ENCODE measurements at places on chromosomes 3 and 15. TPM values are rescaled to one million over a fixed set of nuclear protein-coding genes. Genes with fewer than 3 reads are reported as not detected.

DNA sequence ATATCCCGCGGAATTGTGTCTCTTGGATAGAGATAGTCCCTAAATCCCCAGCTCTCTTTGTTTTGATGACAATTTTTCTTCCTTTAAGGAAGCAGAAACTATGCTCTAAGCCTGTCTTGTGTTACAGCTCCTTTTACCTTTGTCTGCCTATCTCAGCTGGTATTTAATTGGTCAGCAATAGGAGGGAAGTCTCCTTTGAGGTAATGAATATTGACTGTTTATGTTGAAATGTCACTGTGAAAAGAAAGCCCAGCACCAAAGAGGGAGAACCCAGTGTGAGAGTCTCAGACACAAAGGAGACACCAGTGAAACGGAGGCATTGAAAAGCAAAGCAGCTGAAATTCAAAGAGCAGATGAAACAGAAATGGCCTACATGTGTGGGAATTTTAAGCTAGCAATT, 372.6 kb downstream of the NR2F2 start:
- no peak overlapping the region for H3K4me3 ChIP-seq
- no peaks in the 10 kb centered on the region for H3K36me3 ChIP-seq
- no peaks in the 10 kb centered on the region for H3K4me1 ChIP-seq
- H3K27me3 ChIP-seq: no peaks in the 10 kb centered on the region

DNA sequence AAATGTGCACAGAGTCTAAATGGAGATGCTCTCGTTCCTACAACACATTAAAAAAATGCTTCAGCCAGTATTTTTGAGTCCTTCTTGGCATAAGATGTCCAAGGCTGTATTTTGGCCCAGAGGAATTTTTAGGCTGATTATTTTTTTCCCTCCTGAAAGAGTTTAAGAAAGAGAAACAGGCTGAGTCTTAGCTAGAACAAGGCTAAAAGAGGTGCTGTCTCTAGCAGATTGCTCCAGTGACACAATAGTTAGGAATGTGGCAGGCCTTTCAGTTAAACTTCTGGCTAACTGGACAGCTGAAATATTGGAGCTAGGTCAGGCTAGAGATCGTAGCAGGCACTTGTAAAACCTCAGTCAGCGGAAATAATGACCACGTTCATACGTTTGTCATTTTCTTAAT, 271.4 kb upstream of the RARB start:
- H3K27me3 ChIP-seq: no peaks in the 10 kb centered on the region
- H3K27ac ChIP-seq: no peak overlapping the region
- no peak overlapping the region for H3K4me3 ChIP-seq
- no peaks in the 10 kb centered on the region for H3K36me3 ChIP-seq
- no peaks in the 10 kb centered on the region for H3K4me1 ChIP-seq

GRCh38 chr3:189721873-189722665, 90.9 kb downstream of the TP63 start:
- H3K4me3 ChIP-seq: no peak overlapping the region
- H3K4me1 ChIP-seq: no peaks in the 10 kb centered on the region
- peaks cover 3% of the 10 kb centered on the region for H3K27me3 ChIP-seq
- H3K36me3 ChIP-seq: no peaks in the 10 kb centered on the region
- no peak overlapping the region for H3K27ac ChIP-seq

GRCh38 chr15:89385596-89386331, 51.1 kb upstream of the POLG start:
- H3K36me3 ChIP-seq: no peaks in the 10 kb centered on the region
- H3K27me3 ChIP-seq: peaks cover 38% of the 10 kb centered on the region
- no peaks in the 10 kb centered on the region for H3K4me1 ChIP-seq
- no peak overlapping the region for H3K27ac ChIP-seq
- H3K4me3 ChIP-seq: no peak overlapping the region
- DNase-seq: no peak

DNA sequence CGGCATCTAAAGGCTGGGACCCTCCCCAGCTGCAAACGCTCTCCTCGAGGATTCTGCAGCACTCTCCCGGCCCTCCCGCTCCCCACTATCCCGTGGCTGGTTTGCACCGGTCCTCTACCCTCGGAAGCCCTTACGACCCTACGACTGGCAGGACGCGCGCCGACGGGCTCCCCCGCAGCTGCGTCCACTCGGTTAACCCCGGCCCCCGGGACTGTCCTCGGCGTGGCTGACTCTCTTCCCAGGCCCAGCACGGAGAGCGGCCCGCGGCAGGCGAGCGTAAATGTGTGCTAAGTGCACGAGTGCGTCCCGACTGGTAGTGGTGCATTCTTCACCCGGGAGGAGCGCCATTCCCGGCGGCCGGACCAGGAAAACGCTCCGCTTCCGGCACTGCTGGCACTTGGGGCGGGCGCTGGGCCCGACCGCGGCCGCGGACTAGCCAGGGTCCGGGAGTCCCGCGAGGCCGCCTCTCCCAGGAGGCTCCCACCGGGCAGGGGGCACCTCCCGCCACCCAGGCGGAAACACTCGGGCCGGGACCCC, 508 bp downstream of the GORASP1 start:
- H3K4me3 ChIP-seq: peak overlapping the region; percentile 74
- no peaks in the 10 kb centered on the region for H3K27me3 ChIP-seq
- no peak for DNase-seq

The STAB1 gene
- 0.15 TPM for total RNA-seq

Measured in activated CD4-positive, alpha-beta T cell treated with anti-CD3 and anti-CD28 coated beads, Interleukin-2, amount 10 ng/mL, durations not matched to agents 7 days and 5 days (primary cell).